ENCODE measurements at places on chromosomes 5 and 9. TPM values are rescaled to one million over a fixed set of nuclear protein-coding genes. Genes with fewer than 3 reads are reported as not detected.

PCDHGA6 gene
- 0.22 TPM for total RNA-seq

SHOC1 gene
- total RNA-seq = not detected

INSL6 gene
- total RNA-seq = not detected

CDH9 gene
- not detected for total RNA-seq

CMYA5 gene
- 0.06 TPM for total RNA-seq

SH3PXD2B gene
- 16.2 TPM for total RNA-seq

SOHLH1 gene
- 0.05 TPM for total RNA-seq

PCDHGA12 gene
- not detected for total RNA-seq

SMC2 gene
- total RNA-seq = 19.0 TPM

GPX8 gene
- total RNA-seq = 34.4 TPM

PCDHAC2 gene
- total RNA-seq = 4.0 TPM

LHFPL2 gene
- 54.0 TPM for total RNA-seq

GCNT1 gene
- total RNA-seq = 5.5 TPM

COL15A1 gene
- total RNA-seq = 0.57 TPM

ENDOG gene
- total RNA-seq = 37.5 TPM

CFAP77 gene
- 0.15 TPM for total RNA-seq

LCN9 gene
- not detected for total RNA-seq

GABRB2 gene
- total RNA-seq = not detected

EIF4E1B gene
- not detected for total RNA-seq

GARIN3 gene
- total RNA-seq = not detected

TTC16 gene
- 0.05 TPM for total RNA-seq

CEL gene
- total RNA-seq = 0.52 TPM

SARDH gene
- 0.07 TPM for total RNA-seq

NKD2 gene
- total RNA-seq = 25.5 TPM

SPINK7 gene
- total RNA-seq = not detected

IPPK gene
- 13.3 TPM for total RNA-seq

GLDC gene
- 10.7 TPM for total RNA-seq

All from A549 treated with AZD2906 at 1 μM for 4 hours (cell line).